ENCODE measurements at places on chromosomes 6 and 20.

- DNase-seq: no peak
Observed at GRCh38 chr6:24387818-24388217, 14.9 kb upstream of the MRS2 start.

- no peak for DNase-seq
Observed at GRCh38 chr6:162721404-162721687, 6.2 kb downstream of the PRKN start.

DNA sequence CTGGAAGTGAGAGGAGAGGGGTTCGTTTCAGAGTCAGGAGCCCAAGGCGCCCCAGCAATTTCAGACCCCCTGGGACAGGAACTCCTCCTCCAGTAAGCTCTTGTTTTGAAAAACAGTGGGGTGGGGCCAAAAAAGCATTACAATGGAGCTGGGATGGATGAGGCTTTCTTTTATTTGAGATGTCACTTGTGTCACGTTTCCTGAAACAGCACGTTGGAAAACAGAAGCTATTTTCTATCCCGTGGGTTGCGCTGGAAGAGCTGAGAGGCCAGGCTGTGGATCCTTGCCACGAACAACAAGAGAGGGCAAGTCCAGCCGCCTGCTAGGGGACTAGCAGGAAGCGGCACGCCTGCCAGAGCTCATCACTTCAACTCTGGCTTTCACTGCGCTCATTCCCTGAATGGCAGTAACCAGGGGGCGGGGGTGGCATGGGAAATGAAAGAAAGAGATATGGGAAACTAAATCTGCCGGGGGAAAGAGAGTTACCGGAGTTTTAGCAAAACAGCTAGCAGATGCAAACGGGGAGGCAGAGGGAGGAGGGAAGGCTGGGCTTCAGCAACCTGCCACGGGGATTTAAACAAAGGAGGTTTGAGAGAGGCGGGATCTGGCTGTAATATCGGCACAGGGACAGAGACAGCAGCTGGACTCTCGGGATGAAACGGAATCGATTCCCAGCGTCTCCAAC lies 34.6 kb downstream of the GCNT2 start:
- DNase-seq: peak; percentile 50

GRCh38 chr20:20211988-20212518 lies 155.9 kb upstream of the INSM1 start:
- DNase-seq: no peak

DNA sequence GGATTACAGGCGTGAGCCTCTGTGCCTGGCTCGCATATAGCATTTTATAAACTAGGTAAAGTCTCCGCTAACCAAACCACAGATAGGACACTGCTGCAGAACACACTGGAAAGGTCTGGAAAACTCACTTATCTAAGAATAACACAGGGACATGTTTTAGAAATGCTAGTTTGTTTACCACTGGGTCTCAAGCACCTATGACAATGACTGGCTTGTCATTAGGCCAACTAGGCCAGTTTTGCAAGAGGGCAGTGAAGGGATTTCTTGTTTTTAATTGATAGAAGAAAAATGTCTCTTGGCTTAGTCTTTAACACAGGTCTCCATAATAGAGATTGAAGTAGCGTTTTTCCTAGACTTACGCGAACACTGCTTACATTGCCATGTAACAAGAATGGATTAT lies 201.4 kb downstream of the TMEM242 start:
- DNase-seq: no peak

All from dorsolateral prefrontal cortex (tissue), 122 donors.